Stimulated activated CD8-positive, alpha-beta memory T cell treated with anti-CD3 and anti-CD28 coated beads, Interleukin-2, amount 100 ng/mL, for 48 hours (primary cell): ENCODE measurements at places on chromosomes 1 and 21.

DNA sequence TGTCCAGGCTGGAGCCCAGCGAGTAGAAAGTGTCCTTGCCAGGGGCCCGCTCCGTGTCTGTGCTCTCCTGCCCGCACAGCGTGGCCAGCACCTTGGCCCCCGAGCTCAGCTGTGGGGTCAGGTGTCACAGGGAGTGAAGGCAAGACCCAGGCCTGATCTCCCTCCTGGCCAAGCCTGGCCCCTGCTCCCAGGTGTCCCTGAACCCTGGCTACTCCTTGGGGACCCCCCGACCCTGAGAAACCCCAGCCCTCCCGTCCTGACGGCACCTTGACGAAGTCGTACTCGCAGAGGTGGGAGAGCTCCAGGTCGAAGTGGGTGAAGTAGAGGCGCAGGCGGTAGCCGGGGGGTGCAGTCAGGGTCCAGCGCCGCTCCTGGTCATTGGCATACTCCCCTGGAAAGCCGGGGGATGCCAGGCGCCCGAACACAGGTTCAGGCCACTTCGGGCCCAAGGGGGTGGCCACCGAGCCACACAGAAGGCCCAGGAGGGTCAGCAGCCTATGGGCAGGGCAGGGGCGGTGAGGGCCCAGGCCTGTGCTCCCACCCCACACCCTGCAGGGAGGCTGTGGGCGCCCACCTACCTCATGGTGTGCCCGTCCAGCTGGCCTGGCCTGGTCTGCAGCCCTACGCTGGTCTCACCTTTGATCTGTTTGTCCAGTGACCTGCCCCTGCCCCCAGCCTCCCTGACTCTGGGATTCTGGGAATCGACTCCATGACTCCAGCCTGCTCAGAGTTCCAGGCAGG, at the start of gene MASP2:
Gene MASP2, minus strand, starts transcription at position 615 of the 741 bp plus-strand sequence. Its CDS starts 32 bp downstream, at position 583.
- DNase-seq = no peak

- DNase-seq = no peak
Measured at GRCh38 chr1:118007391-118007790, 77.9 kb downstream of the WDR3 start.

GRCh38 chr1:25710583-25711347, 89.2 kb upstream of the SELENON start:
- no peak for DNase-seq

- no peak for DNase-seq
Measured at GRCh38 chr1:100253552-100253951, 3.9 kb upstream of the DBT start.

GRCh38 chr1:192442736-192443135, 125.9 kb downstream of the RGS21 start:
- no peak for DNase-seq

DNA sequence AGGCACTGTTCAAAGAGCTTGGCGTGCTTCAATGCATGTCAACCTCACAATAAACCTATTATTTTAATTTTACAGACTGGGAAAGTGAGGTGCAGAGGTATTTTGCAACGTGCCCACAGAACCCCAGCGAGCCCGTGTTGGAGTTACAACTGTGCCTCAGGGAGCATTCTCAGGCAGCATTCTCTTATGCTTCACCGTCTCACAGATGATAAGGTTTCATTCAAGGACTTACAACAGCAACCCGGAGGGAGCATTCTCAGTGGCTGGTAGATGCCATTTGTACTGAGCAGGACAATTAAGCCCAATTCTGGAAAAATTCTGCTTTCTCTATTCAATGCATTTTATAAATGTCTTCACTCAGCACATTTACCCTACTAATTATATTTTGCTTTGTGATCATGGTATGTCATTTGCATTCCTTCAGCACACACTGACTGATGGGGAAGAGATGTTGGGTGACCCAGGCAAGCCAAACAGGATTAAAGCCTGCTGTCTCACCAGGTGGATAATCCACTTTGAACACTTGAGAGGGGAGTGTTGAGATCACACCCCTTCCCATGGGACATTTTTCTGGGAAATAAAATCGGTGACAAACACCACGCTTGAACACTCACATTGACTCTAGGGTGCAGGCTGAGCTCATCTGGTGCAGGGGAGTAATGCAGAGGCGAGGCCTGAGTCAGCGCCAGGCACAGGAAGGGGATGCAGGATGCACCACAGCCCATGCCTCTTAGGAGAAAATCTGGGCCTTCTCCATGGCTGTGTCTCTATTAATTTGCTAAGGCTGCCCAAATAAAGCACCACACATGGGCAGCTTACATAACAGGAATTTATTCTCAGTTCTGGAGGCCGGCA, 113.9 kb downstream of the CLIC6 start:
- no peak for DNase-seq

- no peak for DNase-seq
Measured at GRCh38 chr1:64090436-64090835, 113.0 kb upstream of the UBE2U start.

- no peak for DNase-seq
Measured at GRCh38 chr21:44332383-44332782, 6.8 kb downstream of the CFAP410 start.

DNA sequence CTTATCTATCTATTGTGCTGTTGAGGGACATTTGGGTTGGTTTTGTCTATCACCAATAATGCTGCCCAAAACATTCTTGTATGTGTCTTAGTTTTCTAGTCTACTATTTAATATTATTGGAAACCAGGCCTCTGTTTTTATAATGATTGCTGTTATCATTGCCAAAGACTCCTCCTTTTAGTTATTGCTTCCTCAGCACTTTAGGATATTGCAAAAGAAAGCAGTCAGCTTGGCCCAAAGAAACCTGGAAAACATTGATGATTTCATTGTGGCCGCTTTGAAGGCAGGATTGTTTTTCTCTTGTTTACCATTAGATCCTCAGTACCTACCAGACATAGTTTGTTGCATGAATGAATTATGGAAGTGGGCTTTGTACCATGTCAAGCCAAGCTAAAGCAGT, 20.6 kb upstream of the MTARC2 start:
- no peak for DNase-seq

DNA sequence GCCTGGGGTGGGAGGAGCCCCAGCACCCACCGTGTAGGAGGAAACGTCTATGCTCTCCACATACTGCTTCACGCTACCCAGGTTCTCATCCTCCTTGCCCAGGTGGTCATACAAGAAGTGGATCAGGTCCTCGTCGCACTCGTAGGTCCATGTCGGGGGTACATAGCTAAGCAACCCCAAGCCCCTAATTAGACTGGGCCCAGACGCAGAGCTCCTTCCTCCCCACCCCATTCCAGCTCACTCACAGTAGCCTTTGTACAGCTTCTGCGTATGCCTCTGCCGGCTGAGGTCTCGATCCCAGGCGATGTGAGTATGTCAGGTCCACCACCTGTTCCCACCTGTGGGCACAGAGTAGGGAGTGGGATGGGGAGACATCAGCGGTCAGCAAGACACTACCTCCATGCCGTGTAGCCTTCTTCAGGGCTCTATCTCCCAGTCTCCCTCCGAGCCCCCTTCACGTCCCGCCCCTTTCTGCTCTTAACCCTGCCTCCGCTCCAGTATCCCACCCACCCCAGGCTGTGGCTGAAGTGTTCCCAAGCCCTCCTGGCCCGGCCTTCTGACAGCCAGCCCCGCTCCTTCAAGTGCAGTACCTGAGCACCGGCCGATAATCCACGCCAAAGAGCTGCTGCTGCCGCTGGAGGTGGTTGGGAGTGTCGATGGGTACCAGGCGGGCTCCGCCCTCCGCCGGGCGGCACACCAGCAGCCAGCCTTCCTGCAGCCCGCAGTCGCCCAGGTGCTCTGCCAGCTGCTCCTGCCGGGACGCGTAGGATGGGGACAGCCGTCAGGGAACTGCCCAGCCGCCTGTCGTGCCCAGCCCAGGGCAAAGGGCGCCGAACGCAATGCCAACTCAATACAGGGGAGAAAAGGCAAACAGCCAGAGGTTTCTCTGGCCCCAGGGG, 919 bp downstream of the HECTD3 start:
- no peak for DNase-seq

DNA sequence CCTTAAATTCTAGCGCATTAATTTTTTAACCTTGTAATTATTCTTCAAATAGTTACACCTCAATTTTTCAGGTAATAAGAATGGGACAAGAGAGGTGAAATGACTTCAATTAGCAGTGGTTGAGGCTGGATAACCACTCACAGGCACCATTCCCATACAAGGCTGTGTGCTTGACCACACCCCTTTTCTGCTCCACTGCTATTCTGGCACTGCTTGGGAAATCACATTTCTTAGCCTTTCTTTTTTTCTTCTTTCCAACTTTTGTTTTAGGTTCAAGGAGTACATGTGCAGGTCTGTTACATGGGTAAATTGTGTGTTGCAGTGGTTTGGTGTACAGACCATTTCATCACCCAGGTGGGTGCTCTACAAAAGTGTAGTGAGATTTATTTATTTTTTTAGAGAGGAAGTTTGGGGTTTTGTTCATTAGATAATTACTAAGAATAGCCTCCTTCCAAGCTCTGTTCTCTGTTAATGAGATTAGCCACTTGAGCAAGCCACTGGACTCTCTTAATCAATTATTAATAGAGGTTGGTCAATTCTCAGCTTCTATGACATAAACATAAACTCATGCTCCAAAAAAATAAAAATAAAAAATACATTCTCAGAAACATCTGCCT, 14.4 kb downstream of the ILDR2 start:
- no peak for DNase-seq

DNA sequence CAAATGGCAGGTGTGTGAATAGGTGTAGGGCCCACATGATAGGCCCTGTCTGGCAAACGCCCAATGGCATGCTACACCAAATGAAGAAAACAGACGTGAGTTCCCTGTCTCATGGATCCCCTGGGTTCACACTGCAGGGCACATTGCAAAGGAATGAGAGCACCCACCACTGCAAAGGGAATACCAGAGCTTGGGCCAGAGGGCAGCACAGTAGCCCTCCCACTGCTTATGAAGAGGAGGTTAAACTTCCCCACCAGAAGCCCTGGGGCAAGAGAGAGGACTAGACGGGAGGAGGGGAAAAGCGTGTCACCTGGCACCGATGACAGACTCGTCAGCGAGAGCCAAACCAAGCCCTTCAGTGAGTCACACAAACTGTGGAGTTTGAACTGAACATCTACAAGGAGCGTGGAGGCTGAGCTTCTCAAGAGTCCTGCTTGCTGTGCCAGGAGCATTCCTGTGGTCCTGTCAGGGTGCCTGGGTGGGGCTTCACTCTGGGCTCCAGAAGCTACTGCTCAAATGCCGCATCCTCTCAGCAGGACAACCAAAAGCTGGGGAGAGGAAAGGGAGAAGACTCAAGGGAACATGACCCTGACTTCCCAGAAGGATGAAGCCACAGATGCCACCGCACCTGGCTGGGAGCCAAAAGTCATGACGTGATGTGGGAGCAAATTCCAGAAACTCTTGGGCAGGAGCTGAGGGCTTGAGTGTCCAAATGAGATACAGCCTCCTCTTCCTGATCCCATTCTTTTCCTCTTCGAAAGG, 61.1 kb downstream of the TOMM20 start:
- no peak for DNase-seq

GRCh38 chr1:116376729-116377086, 3.7 kb downstream of the ATP1A1 start:
- DNase-seq = no peak

- DNase-seq = no peak
Measured at GRCh38 chr21:35321322-35322200, 272.5 kb upstream of the RUNX1 start.

DNA sequence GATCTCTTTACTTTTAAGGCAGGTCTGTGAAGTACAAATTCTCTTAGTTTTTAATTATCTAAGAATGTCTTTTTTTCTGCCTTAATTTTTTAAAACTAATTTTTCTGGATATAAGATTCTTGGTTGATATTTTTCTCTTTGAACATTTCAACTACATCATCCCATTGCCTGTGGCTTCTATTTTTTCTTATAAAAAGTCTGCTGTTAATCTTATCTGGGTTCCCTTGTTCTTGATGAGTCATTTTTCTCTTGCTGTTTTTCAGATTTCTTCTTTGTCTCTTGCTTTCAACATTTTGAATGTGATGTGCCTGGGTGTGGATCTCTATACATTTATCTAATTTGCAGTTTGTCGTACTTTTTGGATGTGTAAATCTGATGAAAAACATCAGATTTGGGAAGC, 525.2 kb upstream of the PBX1 start:
- no peak for DNase-seq

DNA sequence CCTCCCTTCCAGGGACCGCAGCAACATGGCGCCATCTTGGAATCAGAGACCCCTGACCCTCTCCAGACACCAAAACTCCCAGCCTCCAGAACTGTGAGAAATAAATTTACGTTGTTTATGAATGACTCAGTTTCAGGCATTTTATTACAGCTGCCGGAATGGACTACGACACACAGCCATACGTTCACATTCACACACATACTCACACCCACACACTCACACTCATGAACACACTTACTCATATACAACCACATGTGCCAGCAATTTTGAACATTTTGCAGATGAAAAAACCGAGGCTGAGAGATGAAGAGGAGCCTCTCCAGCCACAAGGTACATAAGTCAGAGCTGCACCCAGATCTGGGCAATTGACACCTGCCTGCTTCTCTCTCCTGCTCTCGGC, 151.0 kb upstream of the RAB4A start:
- no peak for DNase-seq

- peak; percentile 39 for DNase-seq
Measured at GRCh38 chr1:204989266-204990058, 53.5 kb upstream of the CNTN2 start.

DNA sequence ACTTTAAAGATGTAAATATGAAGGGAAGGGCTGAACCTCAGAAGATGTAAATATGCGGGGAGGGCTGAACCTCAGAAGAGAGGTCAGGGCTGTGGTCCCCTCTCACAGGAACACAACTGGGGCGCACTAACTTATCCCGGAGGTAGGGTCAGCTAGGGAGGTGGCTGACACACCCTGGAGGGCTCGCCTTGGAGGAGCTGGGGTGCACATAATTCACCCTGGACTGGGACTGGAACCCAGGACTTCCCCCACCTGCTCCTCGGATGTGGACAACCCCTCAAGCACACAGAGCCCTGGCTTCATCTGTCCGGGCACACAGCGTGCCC, 13.9 kb upstream of the TTC39A start:
- no peak for DNase-seq

GRCh38 chr1:246794828-246795671, 70.8 kb downstream of the SCCPDH start:
- DNase-seq = no peak

DNA sequence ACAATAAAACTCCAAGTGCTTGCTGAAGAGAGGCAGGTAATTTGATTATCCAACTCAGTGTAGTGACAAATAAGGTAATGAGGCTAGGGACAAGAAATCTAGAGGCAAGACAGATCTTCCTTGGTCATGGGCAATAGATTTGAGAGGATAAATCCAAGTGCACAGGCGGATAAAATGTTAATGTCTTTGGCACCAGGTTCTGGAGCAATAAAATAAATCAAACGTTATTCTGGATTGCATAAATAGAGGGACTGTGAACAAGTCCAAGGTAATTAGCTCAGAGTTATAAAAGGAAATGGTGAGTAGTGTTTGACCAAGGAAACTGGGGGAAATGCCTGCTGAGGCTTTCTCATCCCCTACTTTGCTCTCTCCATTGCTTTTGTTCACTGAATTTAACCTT, 329.3 kb upstream of the PROX1 start:
- no peak for DNase-seq

- DNase-seq = no peak
Measured at GRCh38 chr1:93695411-93696005, 13.9 kb upstream of the BCAR3 start.

- DNase-seq = no peak
Measured at GRCh38 chr21:42790520-42791065, 88.7 kb downstream of the WDR4 start.

GRCh38 chr1:205541161-205541886, 36.9 kb downstream of the CDK18 start:
- DNase-seq = no peak
